ENCODE measurements at places on chromosomes 13 and 19. TPM values are rescaled to one million over a fixed set of nuclear protein-coding genes. Genes with fewer than 3 reads are reported as not detected.

The SNRPD2 gene
- total RNA-seq, result 572 TPM

- no peak for DNase-seq
Measured at GRCh38 chr19:10686193-10686592, 15.0 kb upstream of the QTRT1 start.

The APOC4 gene
- total RNA-seq, result not detected

GRCh38 chr19:41321204-41321599, 11.2 kb downstream of the CCDC97 start:
- no peak for DNase-seq

DNA sequence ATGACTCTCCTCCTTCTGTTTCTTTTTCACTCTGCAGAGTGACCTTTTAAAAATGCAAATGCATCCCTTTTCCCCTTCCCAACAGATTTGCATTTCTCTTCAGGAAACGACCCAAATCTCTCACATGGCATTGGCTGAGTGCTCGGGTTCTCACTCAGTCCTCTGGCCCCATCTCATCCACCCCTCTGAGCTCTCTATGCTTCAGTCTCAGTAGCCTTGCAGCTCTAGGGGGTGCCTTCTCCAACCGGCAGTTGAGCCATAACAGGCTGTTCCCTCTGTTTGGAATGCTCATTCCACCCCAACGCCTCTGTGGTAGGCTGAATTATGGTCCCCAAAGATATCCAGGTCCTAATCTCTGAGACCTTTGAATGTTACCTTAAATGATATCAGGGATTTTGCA, 78.2 kb downstream of the AKAP11 start:
- DNase-seq, result no peak

DNA sequence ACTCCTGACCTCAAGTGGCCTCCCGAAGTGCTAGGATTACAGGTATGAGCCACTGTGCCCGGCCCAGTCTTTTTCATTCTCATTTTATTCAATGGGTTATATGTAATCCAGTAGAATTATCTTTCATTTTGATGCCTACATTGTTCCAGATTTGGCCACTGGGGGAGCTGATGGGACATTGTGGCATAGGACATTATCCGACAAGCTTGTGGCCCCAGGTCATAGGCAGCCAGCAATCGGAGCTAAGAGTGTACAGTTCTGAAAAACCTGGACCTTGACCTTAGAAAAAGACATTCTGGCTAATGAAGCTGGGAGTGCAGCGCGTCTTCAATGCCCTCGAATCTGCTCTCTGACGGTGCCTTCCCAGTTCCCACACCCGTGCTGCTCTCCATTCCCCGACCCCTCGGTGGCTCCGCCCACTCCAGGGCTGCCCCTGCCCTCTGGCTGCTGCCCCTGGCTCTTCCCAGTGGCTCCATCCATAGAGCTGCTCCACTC, 108.7 kb downstream of the TEX29 start:
- DNase-seq, result peak; percentile 21

- DNase-seq, result no peak
Measured at GRCh38 chr19:18991006-18991405, 42.3 kb downstream of the SUGP2 start.

The TMEM238 gene
- total RNA-seq, result 10.0 TPM

GRCh38 chr19:46371371-46371901, 24.5 kb downstream of the PPP5C start:
- peak; percentile 24 for DNase-seq

DNA sequence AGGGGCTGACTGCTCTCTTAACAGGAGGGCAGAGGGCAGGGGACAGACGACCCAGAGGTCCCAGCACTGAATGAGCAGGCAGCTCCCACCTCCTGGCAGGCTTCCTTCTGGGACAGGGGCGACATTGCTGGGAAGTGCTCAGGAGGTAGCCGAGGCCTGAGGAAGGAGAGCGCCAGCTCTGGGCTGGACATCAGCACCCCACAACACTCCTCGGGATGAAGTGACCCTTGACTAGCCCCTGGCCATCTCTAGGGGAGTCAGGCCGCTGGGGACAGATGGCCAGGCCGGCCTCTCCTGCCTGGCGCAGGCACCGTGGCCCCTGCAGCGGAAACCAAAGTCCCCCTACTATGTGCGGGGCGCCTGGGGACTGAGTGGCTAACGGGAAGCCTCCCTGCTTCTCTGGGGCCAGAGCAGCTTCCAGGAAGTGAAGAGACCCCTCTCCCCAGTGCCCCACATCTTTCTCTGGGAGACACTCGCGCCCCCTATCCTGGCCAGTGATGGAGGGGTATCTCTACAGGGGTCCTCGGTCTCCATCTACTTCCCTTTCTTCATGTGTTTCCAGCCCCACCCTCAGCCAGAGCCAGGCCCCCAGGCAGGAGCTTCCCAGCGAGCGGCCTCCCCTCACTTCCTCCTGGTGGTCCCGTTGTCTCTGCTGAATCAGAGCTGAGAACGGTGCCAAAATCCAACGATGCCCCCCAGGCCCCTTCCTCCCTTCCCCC, 10.1 kb downstream of the PRR36 start:
- DNase-seq, result no peak

DNA sequence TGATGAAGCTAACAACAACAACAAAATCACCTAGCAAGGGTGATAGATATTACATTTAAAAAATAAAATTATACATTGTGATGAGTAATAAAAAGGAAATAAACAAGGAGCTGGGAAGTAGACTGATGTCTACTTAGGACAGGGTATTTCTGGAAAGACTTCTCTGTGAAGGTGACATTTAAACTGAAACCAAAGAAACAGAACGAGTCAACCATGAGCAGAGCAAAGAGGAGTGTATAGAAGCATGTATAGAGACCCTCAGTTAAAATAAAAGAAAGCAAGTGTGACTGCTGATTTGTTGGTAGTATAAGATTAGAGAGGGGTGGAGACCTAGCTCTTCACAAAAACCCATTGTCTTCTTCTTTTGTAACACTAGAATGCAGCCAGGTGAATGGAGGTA, 53.0 kb upstream of the TDRD3 start:
- no peak for DNase-seq

- no peak for DNase-seq
Measured at GRCh38 chr13:19810151-19810550, 27.4 kb upstream of the PSPC1 start.

The UHRF1 gene
- 5.3 TPM for total RNA-seq

The ZNF575 gene
- not detected for total RNA-seq

DNA sequence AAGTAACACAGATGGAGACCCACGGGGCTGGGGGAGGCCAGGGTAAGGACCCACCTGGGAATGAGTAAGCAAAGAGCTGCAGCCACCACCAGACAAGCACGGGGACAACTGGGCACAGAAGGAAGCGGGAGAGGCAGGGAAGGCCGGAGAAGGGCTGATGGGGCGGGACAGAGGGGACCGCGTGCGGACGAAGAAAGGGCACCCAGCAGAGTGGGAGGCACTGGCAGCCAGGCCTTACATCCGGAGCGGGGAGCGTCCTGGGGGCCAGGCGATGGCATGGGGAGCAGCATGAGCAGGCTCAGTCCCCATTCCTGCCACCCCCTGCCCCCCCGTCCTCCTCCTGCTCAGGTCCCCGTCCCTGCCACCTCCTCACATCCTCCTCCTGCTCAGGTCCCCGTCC, 3.0 kb downstream of the PROZ start:
- no peak for DNase-seq

The NLRP11 gene
- not detected for total RNA-seq

DNA sequence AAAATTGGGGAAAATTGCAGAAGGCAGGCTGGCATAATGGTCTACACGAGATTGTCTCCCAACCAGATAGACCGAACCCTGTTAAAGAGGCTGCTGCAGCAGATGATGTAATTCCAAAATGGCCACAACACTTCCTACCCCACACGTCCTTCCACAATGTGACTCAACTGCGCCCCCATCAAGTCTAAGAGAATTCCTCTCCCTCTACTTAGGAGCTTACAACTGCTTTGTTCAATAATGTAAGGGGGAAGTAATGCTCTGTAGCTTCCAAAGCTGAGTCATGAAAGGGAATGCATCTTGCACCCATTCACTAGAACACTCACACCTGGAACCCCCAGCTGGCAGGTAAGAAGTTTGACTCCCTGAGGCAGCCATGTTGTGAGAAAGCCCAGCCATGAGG, 117.8 kb upstream of the IRS2 start:
- peak; percentile 59 for DNase-seq

DNA sequence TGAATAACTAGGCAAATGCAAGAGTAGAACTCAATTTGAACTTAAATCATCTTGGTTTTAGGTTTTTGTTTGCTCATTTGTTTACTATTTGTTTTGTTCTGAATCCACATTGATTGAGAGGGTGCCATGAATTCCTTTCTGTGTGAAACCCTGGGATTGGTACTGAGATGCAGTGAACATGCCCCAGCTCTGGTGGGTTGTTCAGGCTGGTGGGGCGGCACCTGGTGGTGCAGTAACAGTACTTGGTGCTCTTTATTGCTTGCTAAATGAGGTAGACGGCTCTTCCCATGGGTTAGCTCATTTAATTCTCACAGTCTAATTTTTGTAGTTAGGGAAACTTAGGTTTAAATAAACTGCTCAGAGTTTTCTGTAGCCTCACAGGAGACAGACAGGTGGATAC, 48.4 kb downstream of the WASF3 start:
- DNase-seq, result no peak

DNA sequence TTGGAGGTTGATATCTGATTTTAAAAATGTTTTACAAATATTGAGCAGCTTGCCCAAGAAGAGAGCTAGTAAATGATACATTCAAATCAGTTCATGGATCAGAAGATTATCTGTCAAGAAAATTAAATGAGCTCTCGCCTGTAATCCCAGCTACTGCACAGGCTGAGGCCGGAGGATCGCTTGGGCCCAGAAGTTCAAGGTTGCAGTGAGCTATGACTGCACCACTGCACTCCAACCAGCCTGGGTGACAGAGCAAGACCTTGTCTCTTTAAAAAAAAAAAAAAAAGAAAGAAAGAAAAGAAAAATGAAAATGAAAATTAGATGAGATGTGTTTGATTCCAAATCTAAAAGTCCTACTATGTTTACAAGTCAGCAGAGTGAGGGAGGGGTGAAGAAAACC, 2.4 kb downstream of the SPART start:
- no peak for DNase-seq

DNA sequence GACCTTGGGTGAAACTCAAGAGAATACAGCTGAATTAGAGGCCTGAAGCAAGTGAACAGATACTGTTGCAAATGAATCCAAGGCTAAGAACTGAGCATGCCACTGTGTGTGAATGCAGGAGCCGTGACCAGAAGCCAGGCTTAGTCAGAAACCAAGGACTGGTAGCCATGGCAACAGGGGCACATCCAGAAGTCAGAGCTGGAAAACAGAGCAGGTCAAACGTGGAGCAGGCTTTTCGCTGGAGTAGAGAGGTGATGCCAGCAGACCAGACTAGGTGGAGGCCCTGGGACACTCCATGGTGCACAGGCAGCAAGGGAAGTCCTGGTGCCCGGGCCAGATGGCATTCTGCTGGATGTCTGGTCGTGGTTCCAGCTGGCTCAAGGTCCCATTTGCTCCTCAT, 564.1 kb downstream of the PCDH9 start:
- peak; percentile 49 for DNase-seq

DNA sequence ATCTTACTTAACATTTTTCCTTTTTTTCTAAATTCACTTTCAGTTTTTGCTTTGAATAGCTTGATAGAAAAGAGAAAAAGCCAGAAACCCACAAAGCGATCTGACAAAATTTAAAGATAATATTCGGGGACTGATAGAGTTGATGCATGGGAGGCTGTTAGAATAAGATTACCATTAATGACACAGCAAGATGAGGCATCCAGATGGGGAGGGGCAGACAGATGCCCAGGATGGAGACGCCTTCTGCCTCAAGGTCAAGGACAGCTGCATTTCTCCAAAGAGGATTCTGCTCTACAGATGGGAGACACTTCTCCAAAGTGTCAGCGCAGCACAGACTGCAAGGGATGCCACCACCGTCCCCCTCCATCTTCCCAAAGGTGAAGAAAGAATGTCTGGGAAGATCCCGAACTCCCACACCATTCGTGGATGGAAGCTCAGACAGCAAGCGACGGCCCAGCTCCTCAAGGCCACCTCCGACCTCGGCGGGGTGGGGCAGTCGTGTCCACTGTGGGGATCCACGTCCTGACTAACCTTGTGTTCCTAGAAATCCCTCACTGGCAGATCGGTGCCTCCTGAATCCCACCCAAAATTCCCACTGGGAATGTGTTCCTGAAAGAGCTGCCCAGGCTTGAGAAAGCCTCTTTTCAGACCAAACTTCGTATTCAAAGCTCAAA, 32.9 kb downstream of the NAXD start:
- no peak for DNase-seq

The GGN gene
- total RNA-seq, result under 0.01 TPM

- peak; percentile 12 for DNase-seq
Measured at GRCh38 chr13:83325125-83325853, 557.0 kb downstream of the SLITRK1 start.

The ZAR1L gene
- not detected for total RNA-seq

The SPTBN4 gene
- total RNA-seq, result 1.8 TPM

GRCh38 chr13:76175961-76176725, 540.0 kb downstream of the LMO7 start:
- DNase-seq, result no peak

GRCh38 chr19:40450664-40451063, 6.5 kb upstream of the SERTAD3 start:
- DNase-seq, result no peak

GRCh38 chr19:58319241-58319640, 7.6 kb upstream of the ZSCAN22 start:
- DNase-seq, result peak; percentile 65

The DENND1C gene
- total RNA-seq, result under 0.01 TPM

GRCh38 chr19:29626386-29626785, 20.3 kb downstream of the POP4 start:
- DNase-seq, result no peak

GRCh38 chr19:6472713-6473112, 8.6 kb downstream of the CRB3 start:
- DNase-seq, result no peak

The PSG1 gene
- not detected for total RNA-seq

GRCh38 chr13:22060187-22060586, 389.3 kb downstream of the FGF9 start:
- DNase-seq, result no peak

The SLC1A5 gene
- total RNA-seq, result 266 TPM

GRCh38 chr19:1055886-1056620, 10.9 kb upstream of the ARHGAP45 start:
- DNase-seq, result no peak

DNA sequence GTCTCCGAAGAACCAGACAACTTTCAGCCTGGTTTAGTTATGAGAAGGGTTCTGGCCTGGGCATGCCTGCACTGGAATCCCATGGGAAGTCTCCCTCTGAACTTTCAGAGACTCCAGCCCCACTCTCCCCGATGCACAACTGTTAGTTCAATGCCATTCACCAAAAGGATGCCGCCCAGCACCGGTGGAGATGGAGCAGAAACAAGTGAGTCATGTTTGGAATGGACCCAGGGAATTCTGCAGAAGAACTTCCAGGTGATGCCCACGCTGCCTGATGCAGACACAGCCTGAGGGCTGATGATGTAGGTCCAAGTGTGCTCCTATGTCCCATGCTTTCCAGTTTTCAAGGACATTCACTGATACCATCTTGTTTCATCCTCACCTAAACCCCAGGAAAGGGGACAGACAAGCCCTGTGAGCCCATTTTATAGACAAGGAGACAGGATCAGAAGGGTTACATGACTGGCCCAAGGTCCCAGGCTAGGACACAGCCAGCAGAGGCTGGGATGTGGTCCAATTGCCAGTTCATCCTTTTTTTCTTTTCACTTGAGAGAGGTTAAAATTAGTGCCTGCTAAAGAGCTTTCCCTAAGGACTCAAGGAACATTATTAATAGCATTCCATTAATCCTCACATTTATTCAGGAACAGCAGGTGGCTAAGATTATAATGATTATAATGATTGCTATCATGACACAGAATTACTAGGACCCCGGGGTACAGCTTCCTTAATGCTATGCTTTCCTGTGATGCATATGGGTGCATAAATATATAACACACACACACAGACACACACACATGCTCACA, 39.5 kb downstream of the SIAH3 start:
- peak; percentile 65 for DNase-seq

Data from bronchial epithelial cell (primary cell).